ENCODE measurements at places on chromosomes 4 and X. TPM values are rescaled to one million over a fixed set of nuclear protein-coding genes. Genes with fewer than 3 reads are reported as not detected.

DNA sequence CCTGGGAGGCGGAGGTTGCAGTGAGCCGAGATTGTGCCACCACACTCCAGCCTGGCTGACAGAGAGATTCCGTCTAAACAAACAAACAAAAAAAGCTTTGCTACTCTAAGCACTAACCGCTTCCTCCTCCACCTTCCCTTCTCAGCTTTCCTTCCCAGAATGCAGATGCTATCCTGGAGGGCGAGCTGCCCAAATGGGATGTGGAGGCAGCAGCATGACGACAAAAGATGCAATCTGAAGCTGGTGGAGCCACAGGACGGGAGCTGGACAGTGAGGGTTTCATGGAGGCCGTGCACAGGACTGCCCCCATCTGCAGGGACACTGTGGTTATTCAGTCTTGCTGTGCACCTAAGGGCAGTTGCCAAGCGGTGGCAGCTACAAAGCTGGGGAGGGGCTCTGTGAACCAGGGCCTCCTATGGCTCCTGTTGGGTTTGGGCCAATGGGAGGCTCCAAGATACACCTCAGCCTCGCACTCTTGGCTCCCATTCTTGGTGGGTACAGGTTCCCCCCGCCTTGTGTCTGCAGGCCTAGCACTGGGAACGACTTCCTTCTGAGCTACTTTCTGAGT lies 47.4 kb downstream of the WDR1 start:
- DNase-seq: no peak

DNA sequence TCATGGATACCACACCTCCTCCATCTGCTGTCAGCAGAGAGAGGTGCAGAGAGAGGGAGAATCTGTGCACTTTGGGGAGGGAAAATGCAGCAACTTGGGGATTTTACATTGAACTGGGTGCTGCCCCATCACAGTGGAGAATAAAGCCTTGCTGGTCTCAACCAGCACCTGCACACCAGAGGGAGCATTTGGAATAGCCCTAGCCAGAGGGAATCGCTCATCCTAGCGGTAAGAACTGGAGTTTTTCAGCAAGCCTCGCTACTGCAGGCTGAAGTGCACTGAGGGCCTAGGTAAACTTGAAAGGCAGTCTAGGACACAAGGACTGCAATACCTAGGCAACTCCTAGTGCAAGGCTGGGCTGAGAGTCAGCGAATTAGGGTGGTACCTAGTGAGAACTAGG lies 148.7 kb downstream of the KDR start:
- DNase-seq: no peak

DNA sequence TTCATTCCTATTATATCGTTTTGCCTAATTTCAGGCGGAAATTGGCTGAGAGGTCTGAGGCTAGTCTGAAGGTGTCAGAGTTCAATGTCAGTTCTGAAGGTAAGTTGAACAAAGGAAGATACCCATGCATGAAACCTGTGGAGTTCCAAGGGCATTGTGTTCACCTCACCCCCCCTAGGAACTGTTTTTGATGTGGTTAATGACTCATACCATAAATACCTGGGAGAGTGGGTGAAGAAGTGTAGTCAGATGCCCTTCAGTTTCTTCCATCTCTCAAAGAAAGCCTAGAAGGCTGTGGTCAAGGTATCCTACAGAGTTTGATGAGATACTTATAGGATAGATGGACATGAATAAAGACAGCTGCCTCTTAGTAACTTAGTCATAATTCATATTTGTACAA lies 2.7 kb downstream of the UTP14A start:
- no peak for DNase-seq

GRCh38 chr4:36286481-36286871 lies 5.1 kb downstream of the DTHD1 start:
- no peak for DNase-seq

DNA sequence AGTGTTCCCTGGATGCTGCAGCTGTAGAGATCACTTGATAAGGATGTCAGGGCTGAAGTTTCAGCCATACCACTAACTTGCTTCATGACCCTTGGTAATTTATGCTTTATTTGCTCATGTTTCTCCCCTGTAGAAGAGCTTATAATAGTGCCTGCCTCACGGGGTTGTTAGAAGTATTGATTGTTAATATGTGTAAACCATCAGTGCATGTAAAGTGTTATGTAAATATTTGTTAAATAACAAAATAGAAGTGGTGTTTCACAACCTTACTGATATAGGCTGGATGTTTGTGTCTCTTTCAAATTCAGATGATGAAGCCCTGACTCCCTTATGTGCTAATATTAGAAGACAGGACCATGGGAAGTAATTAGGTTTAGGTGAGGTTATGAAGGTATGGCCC lies 1.5 kb upstream of the CXCL2 start:
- no peak for DNase-seq

- DNase-seq: peak; percentile 85
Measured at GRCh38 chr4:60683973-60684372, 516.2 kb upstream of the ADGRL3 start.

DNA sequence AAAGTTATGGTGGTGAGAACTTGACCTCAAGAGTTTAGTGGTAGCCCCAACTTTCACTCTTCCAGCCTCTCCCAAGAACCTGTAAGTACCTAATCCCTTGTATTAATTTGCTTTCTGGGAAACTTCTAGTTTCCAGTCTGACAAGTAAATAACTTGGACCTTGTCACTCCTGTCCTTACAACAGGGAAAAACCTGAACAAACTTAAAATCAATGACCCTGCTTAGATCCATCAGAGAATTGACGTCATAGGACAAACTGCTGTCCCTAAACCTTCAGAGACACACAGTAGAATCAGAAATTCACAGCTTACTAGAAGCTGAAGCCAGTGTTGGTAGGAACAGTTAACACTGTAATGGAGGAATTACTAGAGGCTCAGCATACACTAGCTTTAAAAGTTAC lies 60.0 kb upstream of the DCLK2 start:
- no peak for DNase-seq

DNA sequence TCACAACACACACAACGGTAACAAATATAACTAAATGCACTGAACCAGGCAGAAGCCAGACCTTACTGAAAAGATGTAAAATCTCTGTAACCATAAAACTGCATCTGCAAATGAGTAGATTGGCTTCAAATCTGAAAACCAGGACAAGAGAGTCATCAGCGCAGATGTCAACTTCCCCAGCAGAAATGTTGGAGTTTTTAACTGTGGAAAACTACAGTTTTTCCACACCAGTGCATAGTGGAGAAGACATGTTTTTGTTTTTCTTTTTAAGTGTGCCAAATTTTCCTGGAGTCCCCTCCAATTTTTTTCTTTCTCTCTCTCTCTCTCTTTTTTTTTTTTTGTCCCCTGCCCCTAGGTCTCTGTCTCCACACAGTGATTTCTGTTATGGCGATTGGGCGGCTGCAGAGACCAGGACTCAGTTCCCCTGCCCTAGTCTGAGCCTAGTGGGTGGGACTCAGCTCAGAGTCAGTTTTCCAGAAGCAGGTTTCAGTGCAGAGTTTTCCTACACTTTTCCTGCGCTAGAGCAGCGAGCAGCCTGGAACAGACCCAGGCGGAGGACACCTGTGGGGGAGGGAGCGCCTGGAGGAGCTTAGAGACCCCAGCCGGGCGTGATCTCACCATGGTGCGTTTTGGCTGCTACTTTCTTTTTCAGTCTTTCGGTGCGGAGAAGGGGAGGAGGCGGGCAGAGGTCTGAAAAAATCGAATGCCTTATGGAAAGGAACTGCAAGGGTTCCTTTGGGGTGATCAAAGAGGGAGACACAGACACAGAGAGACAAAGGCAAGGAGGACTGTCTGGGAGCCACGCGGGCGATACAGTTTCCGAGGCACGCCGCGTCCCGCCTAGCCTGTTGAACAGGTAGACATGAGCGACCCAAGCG lies at the start of gene GUCY1A1:
Gene GUCY1A1 (plus strand): TSS at position 505 of the 878 bp plus-strand sequence. CDS start 30,020 bp downstream, outside the sequence.
- peak; percentile 62 for DNase-seq

DNA sequence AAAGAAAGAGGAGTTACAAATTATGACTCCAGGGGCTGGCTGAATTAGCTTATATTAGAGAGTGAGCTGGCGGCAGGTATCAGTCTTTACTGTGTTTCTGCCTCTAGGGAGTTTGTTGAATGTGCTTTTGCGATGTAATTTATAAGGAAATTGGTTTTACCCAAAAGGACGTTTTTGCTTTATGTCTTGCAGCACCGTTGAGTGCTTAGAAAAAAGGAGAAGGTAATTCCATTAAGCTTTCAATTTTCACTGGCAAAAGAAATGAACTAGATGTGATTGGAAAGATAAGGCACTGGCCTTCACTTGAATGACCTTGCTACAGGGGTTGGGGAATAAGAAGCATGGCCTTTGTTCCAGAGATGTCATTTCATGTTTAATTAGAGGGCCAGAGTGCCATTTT lies 74.9 kb upstream of the CBR4 start:
- no peak for DNase-seq

DNA sequence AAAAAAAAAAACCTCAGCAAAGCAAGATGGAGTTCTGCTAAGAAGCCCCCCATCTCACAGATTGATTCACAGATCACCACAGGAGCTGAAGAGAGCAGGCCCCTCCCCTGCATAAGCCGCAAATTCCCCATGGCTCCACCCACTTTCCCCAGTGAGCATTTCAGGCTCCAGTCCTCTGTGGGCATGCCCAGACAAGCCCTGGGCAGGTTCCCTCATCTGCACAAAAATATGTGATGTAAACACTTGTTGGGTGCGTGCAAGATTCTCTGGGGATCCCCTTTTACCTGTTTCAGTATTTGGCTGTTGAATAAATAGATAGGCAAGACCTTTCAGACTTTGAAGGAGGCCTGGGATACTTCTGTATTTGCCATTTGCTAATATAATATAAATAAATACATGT lies 514.3 kb downstream of the PCDH7 start:
- no peak for DNase-seq

- no peak for DNase-seq
Measured at GRCh38 chr4:186728631-186729271, 5.1 kb upstream of the FAT1 start.

GRCh38 chr4:177116161-177116560 lies 193.5 kb upstream of the NEIL3 start:
- DNase-seq: no peak

DNA sequence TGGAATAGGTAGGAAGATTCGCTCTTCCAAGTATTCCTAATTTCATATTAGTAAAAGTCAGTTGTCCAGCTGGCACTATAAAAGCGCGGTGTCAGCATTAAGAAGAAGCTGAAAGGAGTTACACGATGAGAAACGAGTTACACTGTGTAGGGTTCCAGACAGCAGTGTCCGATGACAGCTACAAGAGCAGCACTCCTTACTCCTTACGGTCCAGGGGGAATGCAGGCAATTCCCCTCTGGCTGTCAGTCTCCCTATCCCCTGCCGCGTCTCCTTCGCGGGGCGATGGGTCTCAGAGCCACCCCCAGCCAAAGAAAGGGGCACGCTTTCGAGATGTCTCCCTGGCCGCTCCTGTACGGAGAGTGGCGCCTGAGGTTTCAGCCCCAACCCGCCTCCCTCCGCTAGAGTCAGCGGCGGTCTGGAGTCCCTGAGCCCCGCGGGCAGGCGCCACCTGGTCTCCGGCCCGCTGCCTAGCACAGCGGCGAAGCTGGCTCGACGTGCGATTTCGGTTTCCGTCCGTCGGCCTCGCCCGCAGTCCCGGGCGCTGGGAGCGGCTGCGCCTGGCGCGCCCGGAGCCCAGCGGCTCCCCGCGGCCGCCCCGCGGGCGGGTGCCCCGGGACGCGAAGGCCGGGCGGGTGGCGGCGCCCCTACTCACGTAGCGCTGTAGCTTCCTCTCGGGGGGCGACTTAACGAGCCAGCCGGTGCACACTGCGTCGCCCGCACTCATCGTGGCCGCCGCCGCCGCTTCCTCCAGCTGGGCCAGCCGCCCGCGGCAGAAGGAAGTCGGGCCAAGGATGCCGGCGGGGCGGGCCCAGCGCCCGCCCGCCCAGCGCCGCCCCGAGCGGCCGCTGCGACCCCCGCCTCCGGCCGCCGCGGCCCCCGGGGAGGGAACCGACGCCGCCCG lies at the start of gene GAB3:
Gene GAB3 (minus strand): TSS at position 777 of the 902 bp plus-strand sequence. CDS start 52 bp downstream, at position 725.
- peak; percentile 64 for DNase-seq

Gene FAM47A
- polyA plus RNA-seq: not detected

Gene PDE5A
- polyA plus RNA-seq: 14.4 TPM

Gene ETDA
- not detected for polyA plus RNA-seq

Gene ARHGAP10
- 33.0 TPM for polyA plus RNA-seq

Gene MAGEC3
- 0.54 TPM for polyA plus RNA-seq

Gene RNF128
- polyA plus RNA-seq: 1.2 TPM

Gene TRPC3
- 0.73 TPM for polyA plus RNA-seq

Gene RNF212
- 4.7 TPM for polyA plus RNA-seq

Gene XAGE2
- not detected for polyA plus RNA-seq

All from muscle of leg (tissue), 16 donors.